ENCODE measurements at places on chromosomes 5 and 9.

- DNase-seq = no peak
Measured at GRCh38 chr5:67774267-67774552, 441.3 kb upstream of the PIK3R1 start.

DNA sequence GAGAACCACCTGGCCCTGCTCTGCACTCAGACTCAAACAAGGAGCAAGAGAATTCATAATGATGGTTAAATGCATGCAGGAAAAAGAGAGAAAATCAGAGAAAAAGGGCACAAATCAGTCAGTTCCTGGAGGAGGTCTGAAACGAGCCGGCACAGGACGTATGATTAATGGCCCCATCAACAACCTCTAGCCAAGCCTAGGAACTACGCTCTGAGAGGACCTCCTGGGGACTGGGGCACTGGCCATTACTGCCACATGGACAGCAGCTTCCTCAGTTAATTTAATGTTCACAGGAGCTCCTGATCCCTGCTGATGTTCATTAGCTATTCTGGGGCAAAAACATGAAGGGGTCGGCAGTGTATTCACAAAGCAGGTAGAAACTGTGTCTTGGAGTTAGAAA lies 238.1 kb downstream of the MED10 start:
- DNase-seq = no peak

DNA sequence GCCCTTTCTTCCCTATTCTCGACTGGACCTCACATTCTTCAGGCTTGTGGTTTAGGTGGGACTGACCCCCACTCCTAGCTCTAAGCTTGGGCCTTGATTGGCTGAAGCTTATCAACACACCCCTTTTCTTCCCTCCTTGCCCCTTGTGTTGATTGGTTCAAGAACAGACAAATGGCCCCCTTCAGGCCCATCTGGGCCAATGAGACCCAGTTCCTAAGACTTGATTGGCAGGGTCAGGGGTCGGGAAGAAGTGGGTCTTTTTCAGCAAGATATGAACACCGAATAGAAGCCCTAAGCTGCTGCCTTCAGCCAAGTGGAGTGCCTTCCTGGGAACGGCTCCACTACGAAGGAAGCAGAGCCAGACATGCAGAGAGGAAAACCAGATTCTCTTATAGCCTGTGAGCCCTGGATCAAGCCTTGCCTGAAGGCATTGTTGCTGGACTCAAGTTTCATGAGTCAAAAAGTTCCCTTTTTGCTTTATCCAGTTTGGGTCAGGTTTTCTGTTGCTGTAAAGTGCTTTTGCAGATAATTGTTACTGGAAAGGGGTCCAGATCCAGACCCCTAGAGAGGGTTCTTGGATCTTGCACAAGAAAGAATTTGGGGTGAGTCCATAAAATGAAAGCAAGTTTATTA lies 22.4 kb upstream of the NCS1 start:
- no peak for DNase-seq

GRCh38 chr5:1011226-1011631 lies 2.6 kb downstream of the NKD2 start:
- peak; percentile 72 for DNase-seq

GRCh38 chr5:157186309-157187045 lies 5.8 kb downstream of the ITK start:
- DNase-seq = no peak

DNA sequence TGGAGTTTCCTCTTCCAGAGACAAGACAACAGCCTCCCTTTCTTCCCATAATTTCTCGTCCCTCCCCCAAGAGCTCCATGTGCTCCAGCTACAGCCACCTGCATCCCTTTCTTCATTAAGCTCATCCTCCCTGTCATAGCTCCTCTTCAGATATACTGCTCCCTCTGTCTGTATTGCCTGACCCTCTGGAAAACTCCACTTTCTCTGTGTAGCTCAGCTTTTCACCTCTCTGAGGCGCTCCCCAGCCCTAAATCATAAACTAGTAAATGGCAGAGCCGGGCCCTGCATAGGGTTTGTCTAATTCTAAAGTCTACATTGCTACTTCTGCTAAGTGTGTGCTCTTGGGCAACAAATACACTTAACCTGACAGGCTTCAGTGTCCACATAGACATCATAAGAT lies 8.8 kb upstream of the PLIN2 start:
- DNase-seq = no peak

DNA sequence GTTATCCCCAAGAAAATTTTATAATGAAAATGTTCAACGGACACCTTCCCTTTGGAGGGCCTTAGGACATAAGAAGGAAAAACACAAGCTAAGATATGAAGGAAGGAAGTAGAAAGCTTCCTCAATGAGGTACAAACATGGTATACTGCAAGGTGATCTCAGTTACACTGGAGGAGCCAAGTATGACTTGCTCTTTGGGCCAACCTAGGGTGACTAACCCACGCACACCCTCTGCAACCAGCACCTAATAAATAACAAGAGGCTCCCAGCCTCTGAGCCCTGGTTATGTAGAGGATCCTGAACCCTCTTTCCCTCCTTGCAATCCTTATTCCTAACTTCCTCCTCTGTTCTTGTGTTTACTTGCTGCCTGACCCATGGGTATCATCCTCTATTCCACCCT lies 38.3 kb upstream of the KCNV2 start:
- no peak for DNase-seq

GRCh38 chr5:5575461-5575860 lies 153.0 kb downstream of the ICE1 start:
- no peak for DNase-seq

DNA sequence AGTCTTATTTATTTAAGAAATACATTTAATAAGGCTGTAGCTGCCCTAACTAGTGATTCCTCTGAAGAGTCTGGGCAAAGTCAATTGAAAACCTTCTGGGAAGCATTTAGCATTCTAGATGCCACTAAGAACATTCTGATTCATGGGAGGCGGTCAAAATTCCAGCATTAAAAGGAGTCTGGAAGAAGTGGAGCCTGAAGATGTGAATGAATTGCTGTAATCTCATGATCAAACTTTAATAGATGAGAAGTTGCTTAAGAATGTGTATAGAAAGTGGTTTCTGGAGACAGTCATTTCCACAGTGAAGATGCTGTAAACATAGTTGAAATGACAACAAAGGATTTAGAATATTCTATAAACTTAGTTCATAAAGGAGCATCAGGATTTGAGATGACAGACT lies 61.4 kb downstream of the WDR41 start:
- no peak for DNase-seq

GRCh38 chr9:114348906-114349482 lies 19.3 kb downstream of the ORM2 start:
- no peak for DNase-seq

- no peak for DNase-seq
Measured at GRCh38 chr9:77128125-77128789, 49.1 kb upstream of the VPS13A start.

- DNase-seq = no peak
Measured at GRCh38 chr5:68407311-68408239, 192.0 kb downstream of the PIK3R1 start.

DNA sequence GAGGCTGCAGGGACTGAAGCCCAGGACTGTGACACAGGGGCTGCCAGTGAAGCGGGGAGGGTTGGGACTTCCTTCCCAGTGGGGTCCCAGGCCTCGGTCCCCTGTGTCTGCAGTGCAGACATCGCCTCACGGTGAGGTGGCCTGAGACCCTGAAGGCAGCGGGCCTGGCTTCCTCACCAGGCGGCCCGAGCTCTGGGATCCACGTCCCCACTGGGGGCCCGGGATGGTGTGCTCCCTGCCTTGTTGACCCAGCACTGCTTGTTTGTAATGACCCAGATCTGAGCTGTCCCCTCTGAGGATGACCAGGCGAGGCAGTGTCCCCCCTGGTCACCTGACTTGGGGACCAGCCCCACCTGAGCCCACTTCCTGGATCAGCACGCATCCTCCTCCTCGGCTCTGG lies 53.1 kb downstream of the COL5A1 start:
- no peak for DNase-seq

DNA sequence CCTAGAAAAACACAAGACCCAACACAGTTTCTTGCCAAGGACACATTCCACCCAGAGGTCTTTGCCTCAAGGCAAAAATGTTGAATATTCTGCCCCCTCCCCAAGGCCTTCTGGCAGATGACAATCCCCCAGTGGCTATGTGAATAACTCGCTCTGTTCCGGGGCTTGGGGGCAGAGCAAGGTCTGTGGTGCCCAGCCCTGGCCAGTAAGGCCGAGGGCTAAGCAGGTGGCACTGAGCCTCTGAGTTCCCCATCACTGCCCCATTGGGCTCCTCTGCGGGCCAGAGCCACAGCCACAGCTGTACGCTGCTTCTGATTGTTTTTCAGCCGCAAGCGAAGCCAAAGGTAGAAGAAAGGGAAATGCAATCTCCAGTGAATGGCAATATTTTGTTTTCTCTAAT lies 567.9 kb downstream of the CCDC171 start:
- DNase-seq = no peak

GRCh38 chr5:5480481-5481111 lies 58.1 kb downstream of the ICE1 start:
- no peak for DNase-seq

DNA sequence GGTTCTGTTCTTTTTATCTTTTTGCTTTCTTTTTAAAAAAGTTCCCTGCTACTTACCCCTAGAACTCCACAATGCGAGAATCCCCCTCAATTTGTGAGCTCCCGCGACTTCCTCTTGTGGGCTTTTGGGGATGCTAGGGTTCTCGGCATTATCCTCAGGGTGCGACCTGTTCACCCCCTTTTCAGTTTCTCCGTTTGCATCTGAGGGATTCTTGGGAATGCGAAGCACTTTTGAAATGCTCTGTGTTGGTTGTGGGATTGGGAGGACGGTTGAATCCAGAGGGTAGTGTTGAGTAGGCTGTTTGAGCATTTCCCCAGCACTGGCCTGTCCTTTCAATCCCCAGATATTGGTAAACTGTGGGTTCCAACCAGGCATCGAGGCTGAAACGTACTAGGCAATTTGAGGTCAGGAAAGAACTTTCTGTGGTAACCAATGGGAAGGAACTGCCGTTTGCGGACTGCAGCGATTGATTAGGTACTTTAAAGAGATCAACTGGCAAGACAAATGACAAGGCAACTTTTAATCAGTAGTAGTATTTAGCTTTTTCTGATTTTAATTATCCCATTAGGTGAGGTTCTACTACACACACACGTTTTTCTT lies 415 bp downstream of the XRCC4 start:
- DNase-seq = peak; percentile 51

- no peak for DNase-seq
Measured at GRCh38 chr5:65938256-65938655, 11.9 kb downstream of the ERBIN start.

GRCh38 chr5:60077292-60077691 lies 183.8 kb upstream of the PDE4D start:
- DNase-seq = no peak

GRCh38 chr5:6158974-6159831 lies 219.1 kb downstream of the MED10 start:
- no peak for DNase-seq

- DNase-seq = no peak
Measured at GRCh38 chr5:151144922-151145321, 12.7 kb downstream of the ANXA6 start.

GRCh38 chr5:127609011-127609410 lies 39.9 kb upstream of the CTXN3 start:
- DNase-seq = no peak

All from SHP77 (cell line).